ENCODE measurements at places on chromosomes 2 and 18. TPM values are rescaled to one million over a fixed set of nuclear protein-coding genes. Genes with fewer than 3 reads are reported as not detected.

CBLN2 gene
- total RNA-seq, result 0.40 TPM

CEP192 gene
- 18.6 TPM for total RNA-seq

UGT1A10 gene
- not detected for total RNA-seq

FRZB gene
- 8.5 TPM for total RNA-seq

LHCGR gene
- 1.1 TPM for total RNA-seq

METTL21A gene
- 24.2 TPM for total RNA-seq

GRCh38 chr2:232628466-232629128 lies 4.8 kb upstream of the EFHD1 start:
- peaks cover 72% of the 10 kb centered on the region for H3K27me3 ChIP-seq
- H3K4me3 ChIP-seq, result no peak overlapping the region
- H3K4me1 ChIP-seq, result peaks cover 20% of the 10 kb centered on the region
- H3K27ac ChIP-seq, result peak overlapping the region; percentile 52

- no peak for ATAC-seq
- H3K27me3 ChIP-seq, result no peaks in the 10 kb centered on the region
- peaks cover 63% of the 10 kb centered on the region for H3K36me3 ChIP-seq
- no peaks in the 10 kb centered on the region for H3K4me1 ChIP-seq
- H3K27ac ChIP-seq, result no peak overlapping the region
- no peak overlapping the region for H3K4me3 ChIP-seq
Observed at GRCh38 chr18:11872479-11873136, 21.4 kb downstream of the CHMP1B start.

- ATAC-seq, result no peak
- H3K27me3 ChIP-seq, result no peaks in the 10 kb centered on the region
- H3K4me3 ChIP-seq, result no peak overlapping the region
Observed at GRCh38 chr2:100427111-100427510, 9.6 kb upstream of the CHST10 start.

DNA sequence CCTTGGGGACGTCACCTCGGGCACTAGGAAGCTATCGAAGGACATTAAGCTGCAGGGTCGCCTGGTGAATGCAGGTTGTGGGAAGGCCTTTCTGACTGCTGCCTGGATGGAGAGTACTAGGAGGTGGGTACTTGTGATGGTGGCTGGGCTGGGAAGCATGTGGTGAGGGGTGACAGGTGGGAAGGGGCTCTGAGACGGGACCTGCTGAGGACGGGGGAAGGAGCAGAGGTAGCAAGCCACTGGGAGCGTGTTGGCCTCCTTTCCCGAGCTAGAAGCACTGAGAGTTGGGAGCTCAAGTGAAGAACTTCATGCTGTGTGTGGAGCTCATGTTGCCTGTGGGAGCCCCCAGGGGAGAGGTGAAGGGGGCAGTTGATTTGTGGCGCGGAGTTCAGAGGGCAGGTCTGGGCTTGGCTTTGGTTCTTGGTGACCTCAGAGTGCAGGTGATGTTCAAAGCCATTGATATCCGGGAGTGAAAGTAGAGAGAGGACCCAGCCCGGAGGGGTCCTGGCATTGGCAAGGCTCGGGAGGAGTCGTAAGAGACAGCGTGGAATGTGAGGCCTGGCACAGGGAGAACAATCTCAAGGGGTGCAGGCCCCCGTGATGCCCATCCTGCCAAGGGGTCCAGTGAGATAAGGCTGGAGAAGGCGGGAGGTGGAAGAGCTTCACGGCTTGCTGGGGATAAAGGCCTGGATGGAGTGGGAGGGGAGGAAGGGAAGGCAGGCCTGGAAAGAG lies 13.2 kb downstream of the MROH2A start:
- no peaks in the 10 kb centered on the region for H3K27me3 ChIP-seq
- no peak overlapping the region for H3K4me3 ChIP-seq
- H3K36me3 ChIP-seq, result no peaks in the 10 kb centered on the region
- no peak overlapping the region for H3K27ac ChIP-seq
- H3K4me1 ChIP-seq, result no peaks in the 10 kb centered on the region
- no peak for ATAC-seq

DNA sequence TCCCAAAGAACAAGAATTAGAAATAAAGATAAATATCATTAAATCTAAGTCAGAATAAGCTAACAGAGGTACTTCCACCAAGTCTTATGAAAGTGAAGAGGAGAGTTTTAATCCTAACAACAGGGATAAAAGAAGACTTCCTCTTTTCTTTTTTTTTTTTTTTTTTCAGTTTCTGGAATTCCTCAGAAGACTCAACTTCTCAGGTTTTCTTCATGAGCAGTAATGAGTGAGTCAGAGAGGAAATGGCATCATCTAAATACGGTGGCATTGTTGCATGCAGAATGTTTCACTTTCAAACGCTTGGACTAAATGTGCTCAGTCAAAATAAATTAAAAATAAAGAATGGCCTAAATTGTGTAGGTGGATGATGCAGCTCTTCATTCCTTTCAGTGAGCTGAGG lies 45.6 kb upstream of the ARHGAP15 start:
- ATAC-seq, result no peak
- H3K4me1 ChIP-seq, result no peaks in the 10 kb centered on the region
- no peak overlapping the region for H3K27ac ChIP-seq
- no peaks in the 10 kb centered on the region for H3K36me3 ChIP-seq
- no peak overlapping the region for H3K4me3 ChIP-seq

- no peaks in the 10 kb centered on the region for H3K27me3 ChIP-seq
- H3K4me1 ChIP-seq, result no peaks in the 10 kb centered on the region
- no peak overlapping the region for H3K27ac ChIP-seq
- H3K36me3 ChIP-seq, result no peaks in the 10 kb centered on the region
Observed at GRCh38 chr2:50657735-50658134, 374.2 kb downstream of the NRXN1 start.

GRCh38 chr2:26068602-26069298 lies 34.9 kb downstream of the RAB10 start:
- no peak for ATAC-seq
- H3K27ac ChIP-seq, result no peak overlapping the region
- H3K4me1 ChIP-seq, result peaks cover 5% of the 10 kb centered on the region
- H3K36me3 ChIP-seq, result no peaks in the 10 kb centered on the region
- H3K27me3 ChIP-seq, result no peaks in the 10 kb centered on the region

Measured in gastroesophageal sphincter (tissue), 4 donors.